ENCODE measurements at places on chromosomes 2 and 18.

GRCh38 chr18:23340661-23341060, 112.4 kb upstream of the RIOK3 start:
- DNase-seq: no peak

GRCh38 chr2:105032476-105032875, 5.4 kb upstream of the MRPS9 start:
- DNase-seq: no peak

- DNase-seq: no peak
These were observed 198.9 kb downstream of the TWIST2 start for GRCh38 chr2:239046822-239047221.

- no peak for DNase-seq
These were observed 34.0 kb upstream of the PLA2R1 start for GRCh38 chr2:160096409-160096808.

GRCh38 chr2:96324721-96325040, 436 bp upstream of the ITPRIPL1 start:
- DNase-seq: no peak

DNA sequence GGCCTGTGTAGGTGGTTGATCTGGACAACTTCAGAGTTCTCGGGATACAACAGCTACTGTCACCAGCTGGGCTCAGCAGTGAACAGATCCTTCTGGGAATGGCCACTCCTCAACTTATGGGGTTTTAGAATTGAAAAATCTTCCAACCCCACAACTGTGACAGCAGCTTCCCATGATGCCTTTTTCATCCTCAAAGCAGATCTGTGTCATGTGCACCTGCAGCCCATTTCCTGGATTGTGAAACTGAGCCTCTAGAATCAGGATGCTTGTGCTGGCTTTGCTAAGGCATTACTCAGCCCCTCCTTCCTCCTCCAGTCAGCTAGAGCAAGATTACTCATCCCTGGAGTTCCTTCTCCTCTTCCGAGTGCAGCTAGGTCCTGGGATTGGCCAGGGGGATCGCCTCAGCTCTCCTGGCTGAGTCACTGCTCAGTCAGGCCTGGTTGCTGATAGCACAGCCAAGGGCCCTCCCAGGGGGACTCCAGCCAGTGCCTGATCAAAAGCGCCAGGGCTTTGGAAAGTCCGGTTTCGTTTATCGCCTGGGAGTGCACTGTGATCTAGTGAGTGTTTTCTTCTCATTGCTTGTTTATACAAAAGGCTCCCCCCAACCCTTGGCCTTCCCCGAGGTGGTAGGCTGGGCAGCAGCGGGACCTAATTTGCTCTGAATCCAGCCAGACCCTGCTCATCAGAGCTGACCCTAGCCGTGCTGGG, 2.4 kb upstream of the LPIN1 start:
- DNase-seq: peak; percentile 83

- no peak for DNase-seq
These were observed 143.5 kb upstream of the MSH6 start for GRCh38 chr2:47639467-47639866.

DNA sequence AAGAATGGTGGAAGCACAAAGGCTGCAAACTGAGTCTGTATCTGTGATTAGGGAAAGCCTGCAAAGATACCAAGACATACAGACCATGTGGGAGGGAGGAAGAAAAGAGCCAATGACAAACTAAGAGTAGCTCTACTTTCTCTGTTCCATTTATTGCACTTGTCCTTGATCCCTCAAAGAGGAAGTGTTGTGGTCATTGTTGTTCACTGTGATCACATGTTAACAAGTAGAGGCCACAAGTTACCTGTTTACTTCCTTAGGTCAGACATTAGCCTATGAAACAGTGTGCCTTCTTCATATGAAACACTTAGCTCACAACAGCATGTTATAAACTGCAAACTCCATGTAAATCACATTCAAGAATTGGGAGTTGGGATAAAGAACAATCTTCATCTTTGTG, 32.6 kb downstream of the MAP2 start:
- DNase-seq: no peak

DNA sequence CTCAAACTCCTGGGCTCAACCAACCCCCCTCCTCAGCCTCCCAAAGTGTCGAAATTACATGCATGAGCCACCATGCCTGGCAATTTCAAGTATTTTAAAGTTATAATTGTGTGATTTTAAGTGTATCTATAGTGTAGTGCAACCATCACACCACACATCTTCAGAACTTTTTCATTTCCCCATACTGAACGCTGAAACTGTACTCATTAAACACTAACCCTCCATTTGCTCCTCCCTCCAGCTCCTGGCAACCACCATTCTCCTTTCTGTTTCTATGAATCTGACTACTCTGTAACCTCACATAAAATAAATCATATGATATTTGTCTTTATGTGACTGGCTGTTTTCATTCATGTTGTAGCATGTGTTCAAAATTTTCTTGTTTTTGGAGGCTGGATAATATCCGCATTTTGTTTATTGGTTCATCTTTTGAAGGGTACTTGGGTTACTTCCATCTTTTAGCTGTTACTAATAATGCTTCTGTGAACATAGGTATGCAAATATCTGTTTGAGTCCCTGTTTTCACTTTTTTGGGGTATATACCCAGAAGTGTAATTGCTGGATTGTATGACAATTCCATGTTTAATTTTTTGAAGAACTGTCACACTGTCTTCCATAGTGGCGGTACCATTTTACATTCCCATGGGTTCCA, 188.2 kb downstream of the PLCL1 start:
- DNase-seq: no peak

DNA sequence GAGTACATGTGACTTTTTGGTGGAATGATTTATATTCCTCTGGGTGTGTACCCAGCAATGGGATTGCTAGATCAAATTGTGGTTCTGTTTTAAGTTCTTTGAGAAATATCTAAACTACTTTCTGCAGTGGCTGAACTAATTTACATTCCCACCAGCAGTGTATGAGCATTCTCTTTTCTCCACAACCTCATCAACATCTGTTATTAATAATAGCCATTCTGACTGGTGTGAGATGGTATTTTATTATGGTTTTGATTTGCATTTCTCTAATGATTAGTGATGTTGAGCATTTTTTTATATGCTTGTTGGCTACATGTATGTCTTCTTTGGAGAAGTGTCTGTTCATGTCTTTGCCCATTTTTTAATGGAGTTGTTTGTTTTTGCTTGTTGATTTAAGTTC, 267.4 kb upstream of the NT5C1B start:
- DNase-seq: no peak

DNA sequence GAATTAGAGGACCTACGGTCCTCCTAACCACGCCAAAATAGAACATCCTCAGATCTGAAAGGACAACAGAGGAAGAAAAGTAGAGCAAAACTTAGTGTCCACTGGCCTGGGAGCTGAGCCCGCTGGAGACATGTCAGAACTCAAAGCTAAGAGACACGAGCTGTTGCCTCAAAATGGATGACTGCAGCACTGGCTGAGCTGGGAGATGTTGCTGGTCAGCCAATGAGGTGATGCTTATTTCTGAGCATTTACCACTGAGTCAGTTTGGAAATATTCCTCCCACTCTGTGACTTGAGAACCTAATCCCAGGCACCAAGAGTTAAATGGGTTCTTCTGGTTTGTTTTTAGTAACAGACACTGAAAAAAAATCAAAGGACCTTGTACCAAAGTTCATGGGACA, 32.6 kb downstream of the FBXO15 start:
- no peak for DNase-seq

DNA sequence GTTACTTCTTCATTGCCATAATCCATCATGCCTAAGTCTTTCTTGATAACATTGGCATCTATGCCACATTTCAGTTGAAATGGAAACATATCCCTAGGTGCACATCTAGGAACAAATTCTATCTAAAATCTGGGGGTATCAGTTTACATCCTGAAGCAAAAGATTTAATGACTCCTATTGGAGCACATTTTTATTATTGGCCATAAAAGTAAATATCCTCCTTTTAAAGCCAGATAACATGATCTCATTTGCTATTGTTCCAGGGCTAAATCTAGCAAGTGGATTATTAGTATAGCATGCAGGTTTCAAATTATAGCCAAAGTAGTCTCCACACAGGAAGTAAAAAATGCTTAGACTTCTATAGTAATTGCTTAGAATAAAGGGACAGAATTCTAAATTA, 193.2 kb downstream of the CDH2 start:
- DNase-seq: no peak

DNA sequence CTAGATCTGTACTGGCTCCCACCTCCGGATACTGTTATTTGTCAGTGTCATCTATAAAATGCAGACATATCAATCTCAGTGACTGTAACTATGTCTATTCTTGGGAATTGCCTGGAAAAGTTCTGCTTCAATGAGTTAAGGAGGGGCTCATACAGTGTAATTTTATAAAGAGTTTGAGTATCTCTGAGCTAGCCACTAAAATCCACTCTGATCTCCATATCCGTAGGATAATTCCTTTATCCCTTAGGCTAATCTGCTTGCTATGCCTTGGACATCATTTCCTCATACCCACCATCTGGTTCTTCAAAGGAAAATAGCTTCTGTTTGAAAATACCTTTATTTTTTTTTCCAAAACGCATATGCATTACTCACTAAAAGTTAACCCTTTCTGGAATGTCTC, 863.2 kb downstream of the SUCLG1 start:
- DNase-seq: no peak

- DNase-seq: no peak
These were observed 14.4 kb downstream of the STK11IP start for GRCh38 chr2:219611866-219612576.

- DNase-seq: no peak
These were observed 59.9 kb downstream of the RNF152 start for GRCh38 chr18:61832858-61833257.

DNA sequence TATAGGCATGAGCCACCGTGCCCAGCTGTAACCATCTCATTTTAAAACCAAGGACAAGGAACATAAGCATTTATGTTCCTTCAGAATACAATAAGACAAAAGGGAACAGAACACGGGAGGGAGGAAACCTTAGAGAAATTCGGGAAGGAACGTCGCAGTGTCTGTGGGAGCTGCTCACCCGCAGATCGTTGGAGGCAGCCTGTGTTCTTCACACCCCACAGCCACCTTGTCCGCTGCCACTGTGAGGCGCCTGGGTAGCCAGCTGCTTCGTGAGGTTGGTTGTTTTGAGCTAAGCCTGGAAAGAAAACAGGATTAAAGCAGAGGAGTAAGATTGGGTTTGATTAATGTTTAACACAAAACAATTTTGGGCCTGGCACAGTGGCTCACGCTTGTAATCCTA, 250.0 kb downstream of the FHOD3 start:
- DNase-seq: no peak

- DNase-seq: no peak
These were observed 40.3 kb downstream of the CCDC93 start for GRCh38 chr2:117973498-117974082.

DNA sequence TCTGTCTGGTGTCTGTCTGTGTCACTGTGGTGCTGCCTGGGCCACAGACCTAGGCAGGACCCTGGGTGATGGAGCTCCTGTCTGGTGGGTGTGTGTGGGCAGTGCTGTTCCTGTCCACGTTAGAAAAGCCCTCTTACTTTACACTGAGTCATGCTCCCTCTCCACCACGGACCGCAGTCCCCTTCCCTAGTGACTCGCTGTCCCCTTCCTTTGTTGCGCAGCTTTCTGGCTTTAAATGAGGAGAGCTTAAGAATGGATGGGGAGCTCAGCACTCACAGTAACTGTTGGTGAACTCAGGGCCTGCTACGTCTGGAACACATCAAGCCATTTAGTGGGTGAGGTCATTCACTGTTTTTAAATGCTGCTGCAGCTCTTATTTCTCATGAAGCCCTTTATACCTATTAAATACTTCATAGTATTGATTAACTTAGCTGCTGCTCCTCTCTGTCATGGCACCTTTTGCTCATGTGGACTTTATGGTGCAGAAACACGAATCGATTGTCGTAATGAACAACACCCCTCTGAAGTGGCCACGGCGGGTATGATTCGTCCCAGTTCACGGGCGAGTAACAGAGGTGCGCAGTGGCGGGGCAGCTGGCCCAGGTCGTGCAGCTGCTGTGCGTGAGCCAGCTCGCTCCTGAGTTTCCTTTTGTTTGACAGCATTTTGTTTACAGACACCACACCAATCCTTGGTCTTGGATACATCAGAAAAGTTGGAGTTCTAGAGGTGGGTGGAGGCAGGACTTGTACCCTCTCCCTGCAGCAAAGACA, 100.4 kb downstream of the LDLRAD4 start:
- DNase-seq: no peak

- peak; percentile 53 for DNase-seq
These were observed 1.2 kb upstream of the CCNT2 start for GRCh38 chr2:134917360-134917865.

DNA sequence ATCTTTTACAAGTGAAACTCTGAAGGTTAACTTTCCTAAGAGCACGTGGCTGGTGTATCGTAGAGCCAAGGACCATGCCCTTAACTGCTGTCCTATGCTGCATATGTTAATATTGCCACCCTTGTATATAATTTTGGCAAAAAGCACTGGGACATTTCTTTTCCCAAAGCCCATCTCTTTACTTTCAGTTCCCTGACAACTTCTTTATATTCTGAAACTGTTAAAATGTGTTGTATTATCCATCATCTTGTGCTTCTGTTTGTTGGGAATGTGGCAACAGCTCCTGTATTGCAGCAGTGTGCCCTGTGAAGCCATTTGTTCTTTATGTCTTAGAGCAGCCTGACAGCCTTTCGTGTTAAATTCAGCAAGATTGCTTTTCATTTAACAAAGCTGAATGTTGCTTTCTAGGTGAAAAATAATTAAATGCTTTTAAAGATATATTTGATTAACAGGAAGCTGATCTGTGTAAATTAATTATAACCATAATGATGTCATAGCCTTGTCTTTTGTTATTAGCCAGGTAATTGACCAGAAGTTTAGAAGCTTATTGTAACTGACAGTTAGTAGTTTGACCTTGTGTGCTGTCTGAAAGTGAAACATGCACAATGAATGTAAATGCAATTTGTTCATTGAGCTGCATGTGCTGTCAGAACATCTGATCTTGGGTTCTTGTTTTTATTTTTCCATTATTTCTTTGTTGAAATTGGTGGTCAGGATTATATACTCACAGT, 9.7 kb downstream of the RHBDD1 start:
- DNase-seq: no peak

- DNase-seq: no peak
These were observed 20.9 kb upstream of the ROCK2 start for GRCh38 chr2:11365096-11365879.

GRCh38 chr2:123915380-123915779, 109.7 kb upstream of the CNTNAP5 start:
- DNase-seq: no peak

DNA sequence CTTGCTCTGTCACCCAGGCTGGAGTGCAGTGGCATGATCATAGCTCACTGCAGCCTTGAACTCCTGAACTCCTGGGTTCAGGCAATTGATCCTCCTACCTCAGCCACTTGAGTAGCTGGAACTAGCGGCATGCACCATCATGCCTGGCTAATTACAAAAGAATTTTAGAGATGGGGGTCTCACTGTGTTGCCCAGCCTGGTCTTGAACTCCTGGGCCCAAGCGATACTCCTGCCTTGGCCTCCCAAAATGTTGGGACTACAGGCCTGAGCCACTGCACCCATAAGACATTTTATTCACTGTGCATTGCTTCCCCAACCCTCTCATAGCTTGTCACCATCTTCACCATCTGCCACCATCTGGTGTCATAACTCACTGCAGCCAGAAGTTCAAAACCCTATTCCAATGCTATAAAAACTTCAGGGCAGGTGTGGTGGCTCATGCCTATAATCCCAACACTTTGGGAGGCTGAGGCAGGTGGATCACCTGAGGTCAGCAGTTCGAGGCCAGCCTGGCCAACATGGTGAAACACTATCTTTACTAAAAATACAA, 78.7 kb downstream of the NCAPH start:
- no peak for DNase-seq

Data from activated CD8-positive, alpha-beta memory T cell treated with anti-CD3 and anti-CD28 coated beads, Interleukin-2, amount 50 U/mL, for 48 hours (primary cell).